Activated CD4-positive, alpha-beta memory T cell treated with anti-CD3 and anti-CD28 coated beads, Interleukin-2, amount 10 ng/mL, durations not matched to agents 7 days and 5 days (primary cell): ENCODE measurements at places on chromosomes 3 and 15. TPM values are rescaled to one million over a fixed set of nuclear protein-coding genes. Genes with fewer than 3 reads are reported as not detected.

DNA sequence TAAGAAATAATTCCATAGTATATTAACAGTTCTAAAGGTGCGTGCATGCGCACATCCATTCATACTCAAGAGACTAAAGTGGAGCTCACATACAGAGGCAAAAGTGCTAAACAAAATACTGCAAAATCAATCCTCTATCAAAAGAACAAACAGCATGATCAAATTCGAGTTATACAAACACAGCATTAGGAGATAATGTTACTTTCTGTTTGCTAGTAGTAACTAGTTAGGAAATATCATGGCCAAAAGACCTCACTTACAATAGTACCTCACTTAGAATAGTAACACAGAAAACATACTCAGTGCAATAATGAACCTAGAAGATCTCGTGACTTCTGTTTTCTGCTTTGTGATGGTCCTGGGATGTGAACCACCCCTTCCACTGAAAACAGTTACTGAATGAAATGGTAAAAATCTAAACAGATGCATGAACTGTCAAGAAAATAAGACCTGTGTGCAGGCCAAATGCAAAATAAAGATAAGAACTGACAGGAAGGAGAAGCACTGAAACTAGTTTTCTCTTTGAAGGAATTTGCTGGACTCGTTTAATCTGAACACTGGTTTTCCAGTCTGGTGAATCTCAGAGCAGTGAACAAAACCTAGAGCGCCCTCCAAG lies 20.9 kb upstream of the CEMIP start:
- H3K4me1 ChIP-seq = peaks cover 9% of the 10 kb centered on the region
- H3K4me3 ChIP-seq = no peak overlapping the region
- no peak overlapping the region for H3K27ac ChIP-seq
- DNase-seq = no peak
- H3K36me3 ChIP-seq = no peaks in the 10 kb centered on the region

DNA sequence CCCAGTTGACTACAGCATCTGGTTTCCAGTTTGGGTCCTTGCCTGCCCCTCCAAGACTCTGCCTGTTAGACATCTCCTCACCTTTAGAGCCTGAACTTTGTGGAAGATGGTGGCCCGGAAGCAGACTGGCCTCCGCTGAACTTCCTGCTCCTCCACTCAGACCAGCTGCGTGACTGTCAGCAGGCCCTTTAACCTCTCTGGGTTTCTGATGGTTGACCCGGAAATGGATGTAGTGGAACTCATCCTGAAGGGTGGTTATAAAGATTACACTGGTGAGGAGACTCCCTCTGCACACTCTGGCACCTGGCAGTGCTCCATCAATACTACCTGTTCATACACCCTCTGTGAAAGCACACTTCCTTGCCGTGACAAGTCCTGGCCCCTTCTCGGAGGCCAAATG lies 151.9 kb upstream of the TLE3 start:
- no peak overlapping the region for H3K27ac ChIP-seq
- H3K27me3 ChIP-seq = peaks cover 4% of the 10 kb centered on the region
- peaks cover 13% of the 10 kb centered on the region for H3K4me1 ChIP-seq
- no peak overlapping the region for H3K4me3 ChIP-seq
- DNase-seq = no peak

The RTP4 gene
- 23.2 TPM for total RNA-seq

The GPR149 gene
- not detected for total RNA-seq

GRCh38 chr3:186959029-186959624 lies 28.8 kb downstream of the ST6GAL1 start:
- no peak overlapping the region for H3K4me3 ChIP-seq
- H3K27ac ChIP-seq = no peak overlapping the region
- no peak for DNase-seq
- H3K36me3 ChIP-seq = peaks cover 74% of the 10 kb centered on the region
- H3K4me1 ChIP-seq = peaks cover 58% of the 10 kb centered on the region
- H3K27me3 ChIP-seq = no peaks in the 10 kb centered on the region

The PPP4R2 gene
- total RNA-seq = 106 TPM

The TMCO5A gene
- not detected for total RNA-seq

The ANKRD63 gene
- not detected for total RNA-seq

- H3K27ac ChIP-seq = no peak overlapping the region
- H3K27me3 ChIP-seq = no peaks in the 10 kb centered on the region
- H3K4me3 ChIP-seq = no peak overlapping the region
- DNase-seq = no peak
Observed at GRCh38 chr3:27426926-27427325, 57.3 kb downstream of the SLC4A7 start.

DNA sequence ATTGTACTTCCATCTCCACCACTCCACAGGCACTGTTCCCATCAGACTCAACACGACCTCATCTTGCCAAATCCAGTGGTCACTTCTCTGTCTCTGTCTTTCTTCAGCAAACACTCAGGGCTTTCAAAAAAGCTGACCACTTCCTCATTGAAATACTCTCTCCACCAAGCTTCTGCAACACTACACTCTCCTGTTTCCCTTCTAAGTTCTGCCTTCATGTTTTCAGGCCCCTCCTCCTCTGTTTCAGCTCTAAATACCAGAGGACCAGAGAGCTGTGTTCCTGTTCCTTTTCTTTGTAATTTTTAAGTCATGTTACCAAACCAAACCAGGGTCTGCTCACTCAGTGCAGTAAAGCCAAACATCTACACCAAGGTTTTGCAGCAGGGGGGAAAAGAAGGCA lies 33.8 kb upstream of the ACP3 start:
- H3K27me3 ChIP-seq = peaks cover 12% of the 10 kb centered on the region
- no peaks in the 10 kb centered on the region for H3K36me3 ChIP-seq
- H3K27ac ChIP-seq = no peak overlapping the region

- no peak overlapping the region for H3K27ac ChIP-seq
- DNase-seq = no peak
- peaks cover 43% of the 10 kb centered on the region for H3K4me1 ChIP-seq
Observed at GRCh38 chr15:75050283-75050682, 26.9 kb downstream of the PPCDC start.

The CYP11A1 gene
- total RNA-seq = not detected

DNA sequence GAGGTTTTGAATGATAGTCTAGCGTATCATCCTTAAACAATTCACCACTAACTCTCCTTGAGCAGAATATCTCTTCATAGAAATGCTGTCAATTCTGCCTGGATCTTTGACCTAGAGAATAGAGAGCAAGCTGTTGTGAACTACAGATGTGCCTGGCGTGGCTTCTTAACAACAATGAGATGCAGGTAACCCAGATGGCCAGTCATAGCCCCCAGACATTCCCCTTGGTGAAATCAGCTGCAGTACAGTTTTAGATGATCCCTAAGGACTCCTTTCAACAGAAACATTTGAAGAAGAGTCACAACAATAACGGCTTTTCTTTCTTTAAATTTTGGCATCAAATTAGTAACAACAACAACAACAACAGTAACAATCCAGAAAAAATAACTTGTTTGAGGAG lies 1041.3 kb downstream of the ROBO1 start:
- no peak overlapping the region for H3K4me3 ChIP-seq
- no peaks in the 10 kb centered on the region for H3K4me1 ChIP-seq
- no peaks in the 10 kb centered on the region for H3K36me3 ChIP-seq
- no peak for DNase-seq
- H3K27ac ChIP-seq = no peak overlapping the region

DNA sequence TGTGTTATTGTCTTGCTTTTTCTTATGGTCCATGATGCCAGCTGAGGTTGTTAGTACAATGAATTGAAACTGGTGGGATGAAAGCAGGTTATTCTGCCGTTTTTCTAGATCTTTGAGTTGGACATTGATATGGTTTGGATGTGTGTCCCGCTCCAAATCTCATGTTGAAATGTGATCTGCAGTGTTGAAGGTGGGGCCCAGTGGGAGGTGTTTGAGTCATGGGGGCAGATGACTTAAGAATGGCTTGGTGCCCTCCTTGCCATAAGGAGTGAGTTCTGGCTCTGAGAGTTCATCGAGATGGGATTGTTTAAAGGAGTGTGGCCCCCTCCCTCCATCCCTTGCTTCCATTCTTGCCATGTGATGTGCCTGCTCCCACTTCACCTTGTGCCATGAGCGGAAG lies 80.3 kb upstream of the PIAS1 start:
- H3K4me3 ChIP-seq = no peak overlapping the region
- DNase-seq = no peak
- H3K36me3 ChIP-seq = no peaks in the 10 kb centered on the region
- H3K27ac ChIP-seq = no peak overlapping the region
- no peaks in the 10 kb centered on the region for H3K4me1 ChIP-seq

DNA sequence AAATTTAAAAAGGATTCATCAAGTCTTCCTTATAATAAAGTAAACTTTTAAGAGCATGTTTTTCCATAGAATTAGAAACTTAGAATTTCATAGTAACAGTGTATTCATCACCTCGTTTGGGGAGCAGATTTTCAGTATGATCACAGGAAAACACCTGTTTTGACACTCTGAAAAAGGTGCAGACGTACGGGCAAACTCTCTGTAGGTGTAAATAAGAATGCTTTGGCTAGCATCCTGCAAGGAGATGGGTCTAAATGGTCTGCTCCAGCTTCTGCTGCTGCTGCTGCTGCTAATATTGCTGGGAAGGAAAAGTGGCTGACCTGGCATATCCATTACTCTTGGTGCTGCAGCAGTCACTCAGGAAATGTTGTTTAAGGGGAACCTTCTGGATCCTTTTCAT lies 66.0 kb downstream of the MBNL1 start:
- H3K36me3 ChIP-seq = peaks cover 71% of the 10 kb centered on the region
- no peaks in the 10 kb centered on the region for H3K27me3 ChIP-seq
- DNase-seq = no peak

GRCh38 chr3:77464111-77464688 lies 424.3 kb downstream of the ROBO2 start:
- no peak for DNase-seq
- H3K27me3 ChIP-seq = no peaks in the 10 kb centered on the region
- no peaks in the 10 kb centered on the region for H3K4me1 ChIP-seq
- no peak overlapping the region for H3K4me3 ChIP-seq

The PEAK1 gene
- 23.6 TPM for total RNA-seq

The NPAP1 gene
- total RNA-seq = not detected

The SOX14 gene
- not detected for total RNA-seq

GRCh38 chr15:95603802-95604201 lies 726.7 kb upstream of the NR2F2 start:
- H3K36me3 ChIP-seq = no peaks in the 10 kb centered on the region
- H3K4me1 ChIP-seq = no peaks in the 10 kb centered on the region
- no peak overlapping the region for H3K4me3 ChIP-seq
- no peak for DNase-seq
- H3K27me3 ChIP-seq = no peaks in the 10 kb centered on the region

DNA sequence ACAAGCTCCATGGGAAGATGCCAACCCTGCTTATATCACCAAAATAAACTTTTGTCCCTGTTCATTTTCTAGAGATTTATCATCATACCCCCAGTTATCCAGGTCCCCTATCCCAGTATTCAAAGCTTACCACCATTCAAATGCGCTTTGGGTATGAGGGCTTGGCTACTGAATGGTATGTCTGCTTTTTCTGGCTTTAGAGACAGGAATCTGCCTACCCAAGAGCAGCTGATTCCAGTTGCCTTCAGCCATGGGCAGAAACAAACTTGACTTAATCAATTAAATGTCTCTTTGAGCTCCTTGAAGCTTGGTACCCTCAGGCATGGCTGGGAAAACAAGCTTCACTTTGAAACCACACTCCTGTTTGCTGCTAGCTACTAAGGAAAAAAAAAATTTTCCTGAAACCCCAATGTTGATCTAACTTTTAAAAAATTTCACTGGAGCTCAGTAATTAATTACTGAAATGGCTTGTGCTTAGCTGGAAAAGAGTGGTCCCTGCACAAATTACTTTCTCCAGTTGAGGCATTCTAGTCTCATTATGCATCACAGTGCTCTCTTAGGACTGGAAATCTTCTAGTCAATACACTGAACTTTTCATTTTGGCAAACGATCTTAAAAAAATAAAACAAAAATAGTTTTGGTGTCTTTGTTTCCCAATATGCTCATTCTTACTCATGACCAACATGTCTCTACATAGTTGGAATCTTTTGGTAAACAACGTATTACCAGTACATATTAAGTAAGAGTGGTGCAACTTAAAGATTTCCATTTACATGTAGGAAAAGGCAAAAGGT lies 242.8 kb downstream of the DTWD1 start:
- no peaks in the 10 kb centered on the region for H3K4me1 ChIP-seq
- H3K27me3 ChIP-seq = no peaks in the 10 kb centered on the region
- H3K27ac ChIP-seq = no peak overlapping the region
- peaks cover 14% of the 10 kb centered on the region for H3K36me3 ChIP-seq
- no peak overlapping the region for H3K4me3 ChIP-seq

DNA sequence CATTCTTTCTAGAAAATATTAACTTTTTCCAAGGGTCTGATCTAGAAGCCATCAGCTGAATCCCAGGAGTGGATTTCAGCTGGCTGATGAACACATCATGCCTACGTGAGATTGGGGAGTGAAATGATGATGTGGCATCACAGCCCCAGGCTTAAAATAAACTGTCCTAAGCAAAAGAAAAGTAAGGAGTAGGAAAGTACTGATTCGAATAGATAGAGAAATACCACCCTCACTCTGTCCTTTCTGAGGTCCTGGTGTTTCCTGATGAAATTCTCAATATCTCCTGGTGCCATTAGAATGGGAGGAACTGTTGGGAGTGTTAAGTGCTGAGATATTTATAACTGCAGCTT lies 376.8 kb upstream of the SEMA6D start:
- H3K4me1 ChIP-seq = no peaks in the 10 kb centered on the region
- H3K27ac ChIP-seq = no peak overlapping the region
- no peaks in the 10 kb centered on the region for H3K36me3 ChIP-seq
- H3K27me3 ChIP-seq = no peaks in the 10 kb centered on the region
- no peak overlapping the region for H3K4me3 ChIP-seq

The SLC6A1 gene
- not detected for total RNA-seq

DNA sequence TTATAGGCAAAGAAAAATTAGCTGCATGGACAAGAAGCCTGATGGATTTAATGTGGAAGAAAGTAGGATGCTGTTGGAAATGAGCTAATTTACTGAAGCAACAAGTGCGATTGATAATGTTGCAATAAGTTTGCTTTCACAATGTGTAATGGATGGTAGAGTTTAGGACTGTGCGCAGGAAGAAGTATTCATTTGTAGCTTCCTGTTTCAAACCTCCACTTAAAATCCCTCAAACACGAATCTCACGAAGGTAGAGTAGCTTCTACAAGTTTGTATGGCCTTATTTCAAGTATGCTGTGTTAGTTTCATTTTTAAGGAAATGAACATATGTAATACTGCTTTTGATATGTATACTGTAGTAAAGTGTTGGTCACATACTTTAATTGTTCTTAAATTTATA lies 42.3 kb downstream of the KCNH8 start:
- H3K27ac ChIP-seq = no peak overlapping the region
- no peaks in the 10 kb centered on the region for H3K36me3 ChIP-seq
- no peaks in the 10 kb centered on the region for H3K27me3 ChIP-seq
- peaks cover 9% of the 10 kb centered on the region for H3K4me1 ChIP-seq
- H3K4me3 ChIP-seq = no peak overlapping the region
- no peak for DNase-seq

GRCh38 chr3:25291481-25291905 lies 136.6 kb upstream of the RARB start:
- no peak for DNase-seq
- H3K4me3 ChIP-seq = no peak overlapping the region
- no peaks in the 10 kb centered on the region for H3K36me3 ChIP-seq
- no peaks in the 10 kb centered on the region for H3K27me3 ChIP-seq
- no peak overlapping the region for H3K27ac ChIP-seq
- no peaks in the 10 kb centered on the region for H3K4me1 ChIP-seq

- H3K4me3 ChIP-seq = peak overlapping the region; percentile 98
- H3K36me3 ChIP-seq = peaks cover 44% of the 10 kb centered on the region
- H3K27me3 ChIP-seq = no peaks in the 10 kb centered on the region
- peaks cover 59% of the 10 kb centered on the region for H3K4me1 ChIP-seq
- peak overlapping the region; percentile 98 for H3K27ac ChIP-seq
Observed at GRCh38 chr3:49020330-49021212, 1.4 kb upstream of the NDUFAF3 start.

The LYZL4 gene
- not detected for total RNA-seq
